ENCODE measurements at places on chromosomes 1 and 21. TPM values are rescaled to one million over a fixed set of nuclear protein-coding genes. Genes with fewer than 3 reads are reported as not detected.

Gene SAMD13
- 0.56 TPM for total RNA-seq

Gene OR6K3
- not detected for total RNA-seq

Gene PRCC
- total RNA-seq = 10.6 TPM

Gene SERPINC1
- not detected for total RNA-seq

Gene FABP3
- total RNA-seq = 5.6 TPM

Gene AUNIP
- total RNA-seq = 5.0 TPM

Gene PROX1
- total RNA-seq = 0.28 TPM

Gene PTGER3
- total RNA-seq = under 0.01 TPM

Gene USP33
- total RNA-seq = 89.4 TPM

Gene IL19
- total RNA-seq = not detected

Gene RIPK4
- under 0.01 TPM for total RNA-seq

Gene FCRL2
- not detected for total RNA-seq

Gene PDPN
- not detected for total RNA-seq

Gene OPRD1
- under 0.01 TPM for total RNA-seq

Gene TMCC2
- 2.0 TPM for total RNA-seq

Gene GBP7
- not detected for total RNA-seq

Gene TRIM46
- 2.5 TPM for total RNA-seq

Gene STMN1
- total RNA-seq = 93.0 TPM

Gene LAD1
- under 0.01 TPM for total RNA-seq

Gene VSIG8
- not detected for total RNA-seq

Gene ESRRG
- total RNA-seq = 0.56 TPM

Gene CHIA
- total RNA-seq = not detected

Gene TMEM53
- 2.2 TPM for total RNA-seq

Gene FMO2
- total RNA-seq = under 0.01 TPM

Gene PTPN7
- total RNA-seq = not detected

Gene BMP8B
- total RNA-seq = not detected

Gene KRTAP6-2
- not detected for total RNA-seq

Gene SPRR2B
- total RNA-seq = not detected

Gene SELP
- total RNA-seq = not detected

Gene SYT11
- 37.8 TPM for total RNA-seq

Gene PRR9
- total RNA-seq = not detected

Gene HES2
- not detected for total RNA-seq

Gene S100A9
- total RNA-seq = not detected

Gene SH2D5
- 7.2 TPM for total RNA-seq

Gene NFIA
- total RNA-seq = 2.2 TPM

Gene LHX8
- not detected for total RNA-seq

Gene COL16A1
- 34.2 TPM for total RNA-seq

Gene IRF6
- total RNA-seq = 2.9 TPM

Gene RGS7
- total RNA-seq = 0.72 TPM

Gene TPTE
- not detected for total RNA-seq

Gene CA6
- total RNA-seq = not detected

Gene OR2G6
- not detected for total RNA-seq
